ENCODE measurements at places on chromosomes 2 and 18. TPM values are rescaled to one million over a fixed set of nuclear protein-coding genes. Genes with fewer than 3 reads are reported as not detected.

CFAP65 gene
- not detected for total RNA-seq

MAPRE3 gene
- total RNA-seq: 29.4 TPM

B3GNT7 gene
- 2.2 TPM for total RNA-seq

DGKD gene
- total RNA-seq: 44.7 TPM

BCL11A gene
- total RNA-seq: 31.4 TPM

SLC14A1 gene
- total RNA-seq: 136 TPM

GRB14 gene
- 6.7 TPM for total RNA-seq

SATB2 gene
- 2.7 TPM for total RNA-seq

PAX3 gene
- not detected for total RNA-seq

RAB17 gene
- 24.2 TPM for total RNA-seq

NGEF gene
- total RNA-seq: 8.1 TPM

GPR17 gene
- total RNA-seq: not detected

FNDC4 gene
- 3.7 TPM for total RNA-seq

C2orf80 gene
- total RNA-seq: not detected

CYP26B1 gene
- 1.1 TPM for total RNA-seq

TUBB8B gene
- not detected for total RNA-seq

RAX gene
- total RNA-seq: not detected

GALNT5 gene
- 0.29 TPM for total RNA-seq

LRRC30 gene
- total RNA-seq: not detected

CCDC93 gene
- 36.4 TPM for total RNA-seq

RAPH1 gene
- 71.6 TPM for total RNA-seq

CD8B2 gene
- 0.65 TPM for total RNA-seq

ASB18 gene
- total RNA-seq: not detected

STARD6 gene
- total RNA-seq: not detected

HOXD10 gene
- total RNA-seq: 4.4 TPM

ANKRD62 gene
- total RNA-seq: not detected

MGAT4A gene
- total RNA-seq: 63.8 TPM

DHRS9 gene
- 1.1 TPM for total RNA-seq

FAM237A gene
- not detected for total RNA-seq

TMEM237 gene
- total RNA-seq: 23.6 TPM

CXCR2 gene
- total RNA-seq: 7.7 TPM

INHBB gene
- total RNA-seq: 10.8 TPM

NR4A2 gene
- 6.6 TPM for total RNA-seq

KCNG3 gene
- not detected for total RNA-seq

SCN7A gene
- total RNA-seq: 5.0 TPM

PIK3C3 gene
- total RNA-seq: 68.0 TPM

ABCG8 gene
- not detected for total RNA-seq

SERPINB3 gene
- total RNA-seq: not detected

TEKT4 gene
- not detected for total RNA-seq

MOGAT1 gene
- not detected for total RNA-seq

CABLES1 gene
- total RNA-seq: 8.1 TPM

TXNL1 gene
- total RNA-seq: 66.1 TPM

SAG gene
- not detected for total RNA-seq

DNMT3A gene
- 40.1 TPM for total RNA-seq

Measured in ureter (tissue), 1 donor.